ENCODE measurements at places on chromosomes 7 and 10. TPM values are rescaled to one million over a fixed set of nuclear protein-coding genes. Genes with fewer than 3 reads are reported as not detected.

The LIPA gene
- 33.4 TPM for total RNA-seq

The MTPN gene
- total RNA-seq: 75.0 TPM

- no peak for DNase-seq
- no peak overlapping the region for H3K4me3 ChIP-seq
- no peaks in the 10 kb centered on the region for H3K27me3 ChIP-seq
- H3K4me1 ChIP-seq: no peaks in the 10 kb centered on the region
- no peak overlapping the region for H3K27ac ChIP-seq
These were observed 262.1 kb upstream of the CACNA2D1 start for GRCh38 chr7:82705517-82706260.

DNA sequence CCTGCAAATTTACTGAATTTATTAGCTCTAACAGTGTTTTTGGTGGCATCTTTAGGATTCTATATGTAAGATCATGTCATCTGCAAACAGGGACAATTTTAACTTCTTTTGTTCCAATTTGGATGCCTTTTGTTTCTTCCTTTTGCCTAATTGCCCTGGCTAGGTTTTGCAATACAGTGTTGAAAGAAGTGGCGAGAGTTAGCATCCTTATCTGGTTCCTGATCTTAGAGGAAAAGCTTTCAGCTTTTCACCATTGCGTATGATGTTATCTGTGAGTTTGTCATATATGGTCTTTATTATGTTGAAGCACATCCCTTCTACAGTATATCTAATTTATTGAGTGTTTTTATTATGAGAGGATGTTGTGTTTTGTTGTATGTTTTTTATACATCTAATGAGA is 301.4 kb downstream of the PTPRN2 start:
- H3K4me1 ChIP-seq: no peaks in the 10 kb centered on the region
- no peak overlapping the region for H3K4me3 ChIP-seq
- H3K27me3 ChIP-seq: no peaks in the 10 kb centered on the region
- no peaks in the 10 kb centered on the region for H3K36me3 ChIP-seq

DNA sequence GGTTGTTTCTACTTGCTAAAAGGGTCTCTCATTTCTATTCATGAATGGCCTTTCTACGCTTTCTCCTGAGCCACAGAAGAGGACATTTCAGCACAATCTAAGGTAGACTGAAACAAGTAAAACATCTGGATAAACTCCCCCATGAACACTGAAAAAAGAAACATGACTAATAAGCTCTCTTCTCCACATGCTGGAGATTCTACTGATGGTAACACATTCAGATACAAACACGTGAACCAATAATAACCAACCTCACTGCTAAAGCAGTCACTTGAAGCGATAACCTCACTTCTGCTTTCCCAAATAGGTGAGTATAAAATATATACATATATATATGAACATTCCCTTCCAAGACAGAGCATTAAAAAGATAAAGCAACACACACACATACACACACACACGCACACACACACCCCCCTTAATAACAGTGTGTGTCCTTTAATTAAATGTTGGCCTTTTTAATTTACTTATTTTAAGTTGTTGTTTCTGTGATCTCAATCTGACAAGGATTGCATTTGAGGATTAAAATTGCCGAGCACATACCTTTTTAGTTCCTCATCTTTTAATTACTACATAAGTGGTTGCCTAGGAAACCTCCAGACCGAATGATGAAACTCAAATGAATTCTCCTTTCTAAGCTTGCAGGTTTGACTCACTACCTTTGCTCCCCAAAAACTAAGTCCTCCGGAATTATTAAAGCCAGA is 292.4 kb upstream of the KLF14 start:
- H3K27me3 ChIP-seq: no peaks in the 10 kb centered on the region
- H3K36me3 ChIP-seq: no peaks in the 10 kb centered on the region
- peaks cover 17% of the 10 kb centered on the region for H3K4me1 ChIP-seq
- no peak overlapping the region for H3K4me3 ChIP-seq
- no peak overlapping the region for H3K27ac ChIP-seq
- DNase-seq: no peak

All from ovary (tissue), 10 donors.